ENCODE measurements at places on chromosomes 11 and 22.

GRCh38 chr22:37244922-37245722 is 1.1 kb upstream of the RAC2 start:
- DNase-seq = no peak

GRCh38 chr11:35009944-35010342 is 93.5 kb downstream of the PDHX start:
- no peak for DNase-seq

DNA sequence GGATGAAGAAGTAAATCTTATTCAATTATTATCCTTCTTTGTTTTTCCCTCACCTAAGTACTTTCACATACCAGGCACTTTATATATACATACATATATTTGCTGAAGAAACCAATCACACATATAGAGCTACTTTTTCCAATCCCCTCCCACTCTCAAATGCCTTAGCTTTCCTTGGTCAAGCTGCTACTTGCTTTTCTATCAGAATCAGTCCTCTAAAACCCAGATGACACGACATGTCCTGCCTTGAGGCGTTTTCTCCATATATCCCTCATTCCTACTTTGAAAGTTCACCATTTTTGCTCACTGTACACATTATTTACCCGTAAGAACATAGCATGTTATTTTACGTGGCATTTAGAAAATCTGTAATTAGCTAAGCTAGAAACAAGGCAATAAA is 5.4 kb downstream of the RAB38 start:
- no peak for DNase-seq

DNA sequence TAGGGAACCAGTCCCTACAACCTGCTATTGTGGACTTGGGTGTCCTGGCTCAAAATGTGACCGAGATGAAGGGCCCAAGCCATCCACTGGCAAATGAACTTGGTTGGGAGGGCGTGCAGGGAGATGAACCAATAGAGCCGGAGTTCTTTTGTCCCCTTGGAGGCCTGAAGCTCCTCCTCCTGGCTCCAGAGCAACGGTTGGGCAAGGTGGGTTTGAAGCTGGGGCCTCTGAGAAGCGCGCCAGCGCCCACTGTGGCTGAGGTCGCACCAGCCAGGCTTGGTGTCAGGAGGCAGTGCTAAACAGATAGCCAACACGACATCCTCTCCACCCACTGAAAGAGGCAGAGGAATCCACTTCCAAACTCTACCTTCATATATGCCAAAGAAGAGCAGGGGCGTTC is 36.0 kb upstream of the PACSIN2 start:
- no peak for DNase-seq

GRCh38 chr11:37544491-37544890 is 946.5 kb upstream of the RAG2 start:
- DNase-seq = no peak

DNA sequence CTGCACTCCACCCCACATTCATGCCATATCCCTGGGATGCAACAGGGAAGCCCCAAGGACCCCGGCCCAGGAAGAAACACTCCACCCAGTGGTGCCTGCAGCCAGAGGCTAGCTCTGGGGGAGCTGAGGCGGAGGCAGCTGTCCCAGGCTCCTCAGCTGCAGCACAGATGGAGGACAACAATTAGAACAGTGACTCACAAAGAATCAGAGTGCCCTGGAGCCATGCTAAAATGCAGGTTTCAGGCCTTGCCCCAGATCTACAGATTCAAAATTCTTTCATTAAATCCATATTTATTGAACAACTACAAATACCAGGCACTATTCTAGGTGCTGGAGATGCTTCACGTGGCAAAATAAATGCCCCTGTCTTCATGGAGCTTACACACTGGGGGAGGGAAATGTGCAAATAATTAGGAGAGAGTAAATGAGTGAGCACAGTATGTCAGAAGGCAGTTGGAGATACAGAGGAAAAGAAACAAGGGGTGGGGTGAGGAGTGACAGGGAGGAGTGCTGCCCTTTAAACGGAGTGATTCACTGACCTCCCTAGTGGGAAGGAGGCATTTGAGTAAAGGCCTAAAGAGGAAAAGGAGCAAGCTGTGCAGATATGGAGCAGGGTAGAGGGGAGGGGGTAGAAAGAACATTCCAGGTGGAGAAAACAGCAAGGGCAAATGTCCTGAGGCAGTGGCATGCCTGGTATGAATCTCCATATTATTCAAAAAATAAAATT is 73.3 kb upstream of the CSNK2A3 start:
- no peak for DNase-seq

- DNase-seq = peak; percentile 62
Observed at GRCh38 chr11:61158691-61159381, 2.4 kb downstream of the VPS37C start.

GRCh38 chr11:15897211-15897960 is 459.0 kb downstream of the SOX6 start:
- DNase-seq = no peak

All from adrenal gland (tissue), 19 donors.